Dorsolateral prefrontal cortex (tissue), 122 donors: ENCODE measurements at places on chromosomes 6 and 20. TPM values are rescaled to one million over a fixed set of nuclear protein-coding genes. Genes with fewer than 3 reads are reported as not detected.

- no peak for DNase-seq
These were observed 48.2 kb downstream of the RBM38 start for GRCh38 chr20:57439432-57439831.

Gene MCCD1
- total RNA-seq, result not detected

Gene ELOVL2
- 5.7 TPM for total RNA-seq

GRCh38 chr20:37853823-37854375 is 49.0 kb upstream of the VSTM2L start:
- no peak for DNase-seq

Gene GPSM3
- total RNA-seq, result 3.7 TPM

Gene LINC00237
- 3.5 TPM for total RNA-seq
